ENCODE measurements at places on chromosomes 4 and X.

DNA sequence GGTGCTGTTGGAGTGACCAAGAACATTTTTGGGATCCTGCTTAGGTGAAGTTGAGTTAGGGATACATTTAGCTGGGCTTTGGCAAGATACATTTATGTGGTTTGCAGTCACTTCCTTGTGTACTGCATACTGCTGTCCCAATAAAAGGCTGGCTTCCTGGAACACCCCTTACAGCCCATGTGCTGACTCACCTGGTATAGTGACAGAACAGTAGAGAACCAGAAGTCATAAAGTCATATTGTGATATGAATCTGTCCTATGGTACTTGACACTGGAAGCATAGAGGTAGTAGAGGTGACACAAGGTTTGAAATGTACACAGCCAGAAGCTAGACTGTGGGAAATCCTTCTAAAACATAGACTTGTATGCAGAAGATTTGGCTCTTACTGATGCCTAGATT, 55.3 kb upstream of the SLC25A43 start:
- no peak for DNase-seq
- no peaks in the 10 kb centered on the region for H3K36me3 ChIP-seq
- no peak overlapping the region for H3K27ac ChIP-seq
- H3K4me3 ChIP-seq = no peak overlapping the region
- H3K4me1 ChIP-seq = no peaks in the 10 kb centered on the region

DNA sequence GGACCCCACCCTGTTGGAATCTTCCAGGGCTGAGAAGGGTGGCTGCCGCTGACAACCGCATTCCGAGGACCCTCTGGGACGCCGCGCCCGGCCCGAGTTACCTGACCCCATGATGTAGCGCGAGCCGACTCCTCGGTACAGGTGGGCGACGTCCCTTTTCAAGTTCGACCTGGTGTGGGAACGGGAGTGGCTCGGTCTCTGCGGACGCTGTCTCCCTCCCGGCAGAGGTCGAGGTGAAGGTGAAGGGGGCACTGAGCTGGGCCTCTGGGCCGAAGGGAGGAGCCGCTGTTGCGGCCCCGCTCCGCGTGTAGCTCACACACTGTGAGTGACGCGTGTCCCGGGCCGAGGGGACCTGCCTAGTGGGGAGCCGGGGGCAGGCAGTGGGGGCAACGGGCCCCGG, 4.5 kb downstream of the GTPBP6 start:
- H3K27ac ChIP-seq = no peak overlapping the region
- no peak overlapping the region for H3K4me3 ChIP-seq
- DNase-seq = no peak
- H3K27me3 ChIP-seq = no peaks in the 10 kb centered on the region
- peaks cover 17% of the 10 kb centered on the region for H3K4me1 ChIP-seq

GRCh38 chrX:52983321-52984000, 25.1 kb upstream of the FAM156A start:
- no peaks in the 10 kb centered on the region for H3K4me1 ChIP-seq
- peak overlapping the region; percentile 23 for H3K4me3 ChIP-seq
- H3K27me3 ChIP-seq = no peaks in the 10 kb centered on the region
- no peak for DNase-seq
- no peak overlapping the region for H3K27ac ChIP-seq
- H3K36me3 ChIP-seq = no peaks in the 10 kb centered on the region

DNA sequence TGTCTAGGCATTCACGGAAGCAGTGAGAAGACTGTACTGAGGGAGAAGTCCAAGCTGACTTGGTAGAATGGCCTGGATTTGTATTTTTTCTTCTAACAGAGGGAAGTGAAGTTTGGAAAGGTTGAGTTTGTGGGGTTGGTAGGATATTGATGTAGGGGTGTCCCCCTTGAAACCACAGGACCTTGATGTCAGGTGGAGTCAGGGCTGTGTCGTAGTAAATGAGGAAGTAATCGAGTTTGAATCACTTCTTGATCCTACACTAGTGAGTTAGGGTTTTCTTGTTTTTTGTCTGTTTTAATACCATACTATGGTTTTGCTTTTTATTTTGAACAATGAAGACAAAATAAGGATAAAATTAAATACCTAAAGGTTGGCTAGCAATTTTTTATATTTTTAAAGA, 30.1 kb upstream of the ANAPC4 start:
- no peak overlapping the region for H3K27ac ChIP-seq
- H3K27me3 ChIP-seq = no peaks in the 10 kb centered on the region
- no peaks in the 10 kb centered on the region for H3K4me1 ChIP-seq
- DNase-seq = no peak

- no peak overlapping the region for H3K4me3 ChIP-seq
- no peak for DNase-seq
- no peaks in the 10 kb centered on the region for H3K4me1 ChIP-seq
- H3K36me3 ChIP-seq = no peaks in the 10 kb centered on the region
Observed at GRCh38 chr4:112973750-112974251, 75.7 kb upstream of the ANK2 start.

- no peaks in the 10 kb centered on the region for H3K36me3 ChIP-seq
- H3K27me3 ChIP-seq = no peaks in the 10 kb centered on the region
- no peak for DNase-seq
- no peak overlapping the region for H3K27ac ChIP-seq
- H3K4me3 ChIP-seq = no peak overlapping the region
Observed at GRCh38 chr4:122914938-122915337, 7.5 kb downstream of the NUDT6 start.

GRCh38 chr4:141711211-141711610, 74.8 kb downstream of the IL15 start:
- DNase-seq = no peak
- H3K4me3 ChIP-seq = no peak overlapping the region
- no peaks in the 10 kb centered on the region for H3K27me3 ChIP-seq
- H3K36me3 ChIP-seq = no peaks in the 10 kb centered on the region
- no peak overlapping the region for H3K27ac ChIP-seq

DNA sequence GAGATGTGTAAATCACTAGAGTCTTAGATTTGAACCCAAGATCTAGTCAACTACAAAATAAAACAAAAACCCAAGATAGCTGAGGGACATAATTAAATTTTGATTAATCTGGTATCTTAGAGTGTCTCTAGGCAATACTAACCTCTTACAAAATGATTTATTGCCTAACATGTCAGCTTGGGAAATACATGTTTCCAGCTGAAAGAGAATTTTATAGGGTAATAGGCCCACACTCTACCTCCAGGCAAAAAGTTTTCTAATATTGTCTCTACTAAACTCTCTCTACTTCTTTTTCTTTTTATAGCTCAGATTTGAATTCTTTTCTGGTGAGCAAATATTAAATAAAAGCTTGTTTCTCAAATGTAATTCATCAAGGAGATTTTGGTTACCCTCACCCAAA, 263.2 kb downstream of the IL15 start:
- H3K27ac ChIP-seq = no peak overlapping the region
- no peak overlapping the region for H3K4me3 ChIP-seq
- no peaks in the 10 kb centered on the region for H3K27me3 ChIP-seq
- no peaks in the 10 kb centered on the region for H3K36me3 ChIP-seq

GRCh38 chr4:84962102-84962501, 4.4 kb downstream of the WDFY3 start:
- H3K4me1 ChIP-seq = no peaks in the 10 kb centered on the region
- no peak overlapping the region for H3K4me3 ChIP-seq
- H3K27me3 ChIP-seq = no peaks in the 10 kb centered on the region
- no peaks in the 10 kb centered on the region for H3K36me3 ChIP-seq
- DNase-seq = no peak
- no peak overlapping the region for H3K27ac ChIP-seq

DNA sequence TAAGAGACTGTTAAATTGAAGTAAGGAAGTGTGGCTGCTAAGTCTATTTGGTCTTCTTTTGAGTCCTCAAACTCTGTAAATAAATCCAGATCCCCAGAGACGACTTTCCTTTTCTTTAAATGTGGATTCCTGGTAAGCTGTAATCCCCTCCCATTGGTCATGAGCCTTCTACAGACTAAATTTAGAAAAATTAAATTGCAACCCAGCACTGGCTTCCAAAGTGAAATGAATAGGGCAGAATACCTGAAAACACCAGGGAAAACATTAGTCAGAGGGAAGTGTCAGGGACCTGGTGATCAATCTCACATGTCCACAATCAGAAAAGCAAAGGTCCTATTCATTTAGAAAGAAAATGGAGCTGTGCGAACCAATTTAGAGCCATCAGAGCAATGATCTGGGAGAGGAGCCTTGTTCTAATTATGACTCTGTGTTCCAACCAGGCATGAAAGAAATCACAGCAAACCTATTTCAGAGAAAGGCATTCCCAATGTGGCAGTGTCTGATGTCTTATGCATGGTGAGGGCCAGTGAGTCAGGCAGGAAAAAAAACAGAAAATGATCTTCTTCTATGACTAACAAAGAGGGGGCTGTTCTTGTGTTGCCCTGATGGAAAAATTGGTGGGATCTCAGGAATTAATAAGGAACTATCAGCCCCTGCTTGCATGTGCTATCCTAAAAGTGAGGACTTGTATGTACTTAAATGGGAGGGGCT, 19.8 kb upstream of the CCDC149 start:
- H3K4me1 ChIP-seq = no peaks in the 10 kb centered on the region
- no peak overlapping the region for H3K27ac ChIP-seq
- DNase-seq = no peak
- no peaks in the 10 kb centered on the region for H3K36me3 ChIP-seq
- H3K27me3 ChIP-seq = no peaks in the 10 kb centered on the region

DNA sequence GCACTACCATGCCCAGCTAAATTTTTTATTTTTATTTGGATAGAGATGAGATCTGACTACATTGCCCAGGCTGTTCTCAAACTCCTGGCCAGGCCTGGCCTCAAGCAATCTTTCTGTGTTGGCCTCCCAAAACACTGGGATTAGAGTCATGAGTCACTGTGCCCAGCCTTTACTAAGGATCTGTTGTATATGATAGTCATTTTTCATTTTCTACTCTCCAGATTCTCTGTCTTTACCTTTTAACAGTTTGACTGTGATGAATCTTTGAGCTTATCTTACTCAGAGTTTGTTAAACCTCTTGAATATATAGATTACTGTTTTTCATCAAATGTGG, 161.8 kb downstream of the FNIP2 start:
- H3K4me1 ChIP-seq = no peaks in the 10 kb centered on the region
- no peak overlapping the region for H3K27ac ChIP-seq
- H3K4me3 ChIP-seq = no peak overlapping the region
- H3K27me3 ChIP-seq = no peaks in the 10 kb centered on the region

GRCh38 chr4:185304541-185304940, 91.2 kb downstream of the LRP2BP start:
- H3K36me3 ChIP-seq = no peaks in the 10 kb centered on the region
- DNase-seq = no peak
- H3K4me3 ChIP-seq = no peak overlapping the region
- H3K27ac ChIP-seq = no peak overlapping the region
- no peaks in the 10 kb centered on the region for H3K27me3 ChIP-seq

- peak within 1 kb of the TSS; percentile 56 for H3K4me3 ChIP-seq
- DNase-seq = no peak
- no peaks in the 10 kb centered on the region for H3K36me3 ChIP-seq
- peak within 1 kb of the TSS; percentile 90 for H3K27ac ChIP-seq
- H3K4me1 ChIP-seq = peaks cover 14% of the 10 kb centered on the region
Observed at GRCh38 chr4:1683736-1684505, at the start of gene FAM53A. FAM53A (minus strand) TSS chr4:1684313; CDS start chr4:1668741, 15,572 bp downstream.

GRCh38 chrX:107934262-107934661, 47.9 kb downstream of the TEX13B start:
- DNase-seq = no peak
- H3K27me3 ChIP-seq = no peaks in the 10 kb centered on the region
- H3K27ac ChIP-seq = no peak overlapping the region
- no peaks in the 10 kb centered on the region for H3K36me3 ChIP-seq

- H3K4me1 ChIP-seq = no peaks in the 10 kb centered on the region
- no peak for DNase-seq
- H3K36me3 ChIP-seq = no peaks in the 10 kb centered on the region
- no peak overlapping the region for H3K27ac ChIP-seq
- H3K4me3 ChIP-seq = no peak overlapping the region
Observed at GRCh38 chr4:162849937-162850336, 316.8 kb downstream of the NAF1 start.

- peaks cover 10% of the 10 kb centered on the region for H3K4me1 ChIP-seq
- no peaks in the 10 kb centered on the region for H3K27me3 ChIP-seq
- H3K4me3 ChIP-seq = peak within 1 kb of the TSS; percentile 77
- no peaks in the 10 kb centered on the region for H3K36me3 ChIP-seq
- DNase-seq = no peak
- peak within 1 kb of the TSS; percentile 90 for H3K27ac ChIP-seq
Observed at GRCh38 chr4:156971676-156972378, at the start of gene PDGFC. PDGFC (minus strand) TSS chr4:156971799; CDS start chr4:156970903, 896 bp downstream.

- DNase-seq = no peak
- no peaks in the 10 kb centered on the region for H3K36me3 ChIP-seq
- H3K27me3 ChIP-seq = no peaks in the 10 kb centered on the region
- H3K4me1 ChIP-seq = no peaks in the 10 kb centered on the region
- H3K4me3 ChIP-seq = no peak overlapping the region
Observed at GRCh38 chr4:182770996-182771514, 146.1 kb downstream of the DCTD start.

- no peak overlapping the region for H3K4me3 ChIP-seq
- H3K27me3 ChIP-seq = no peaks in the 10 kb centered on the region
- H3K27ac ChIP-seq = peak overlapping the region; percentile 38
- H3K36me3 ChIP-seq = no peaks in the 10 kb centered on the region
Observed at GRCh38 chr4:156956826-156957368, 14.7 kb downstream of the PDGFC start.

GRCh38 chr4:164888096-164888715, 11.2 kb downstream of the APELA start:
- no peak overlapping the region for H3K27ac ChIP-seq
- H3K36me3 ChIP-seq = no peaks in the 10 kb centered on the region
- H3K4me1 ChIP-seq = no peaks in the 10 kb centered on the region
- no peak overlapping the region for H3K4me3 ChIP-seq

GRCh38 chr4:94689155-94689860, 68.4 kb upstream of the BMPR1B start:
- no peaks in the 10 kb centered on the region for H3K36me3 ChIP-seq
- H3K4me1 ChIP-seq = no peaks in the 10 kb centered on the region
- H3K4me3 ChIP-seq = no peak overlapping the region
- H3K27ac ChIP-seq = no peak overlapping the region

GRCh38 chr4:120071192-120071795, 4.6 kb upstream of the MAD2L1 start:
- no peaks in the 10 kb centered on the region for H3K36me3 ChIP-seq
- no peak overlapping the region for H3K27ac ChIP-seq
- H3K4me1 ChIP-seq = peaks cover 5% of the 10 kb centered on the region

GRCh38 chrX:40093586-40093985, 4.2 kb downstream of the BCOR start:
- no peaks in the 10 kb centered on the region for H3K27me3 ChIP-seq
- H3K4me1 ChIP-seq = peaks cover 70% of the 10 kb centered on the region
- DNase-seq = no peak
- peak overlapping the region; percentile 86 for H3K27ac ChIP-seq
- no peaks in the 10 kb centered on the region for H3K36me3 ChIP-seq

DNA sequence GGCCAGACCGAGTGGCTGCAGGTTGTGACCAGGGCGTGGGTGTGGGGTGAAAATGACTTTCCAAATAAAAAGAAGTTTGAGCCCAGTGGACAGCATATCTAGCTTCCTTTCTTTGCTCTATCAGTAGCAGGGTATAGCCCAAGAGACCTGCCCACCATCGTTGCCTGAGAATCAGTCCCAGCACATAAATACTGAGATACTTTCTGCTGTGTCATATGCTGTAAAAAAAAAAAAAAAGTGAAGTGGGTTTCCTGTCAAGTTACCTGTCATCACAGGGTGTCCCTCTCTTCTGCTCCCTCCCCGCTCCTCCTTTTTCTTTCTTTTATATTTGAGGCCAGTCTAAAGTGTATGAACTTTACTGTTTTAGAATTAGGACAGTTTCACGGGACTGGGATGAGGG, 330.3 kb upstream of the BOD1L1 start:
- no peak overlapping the region for H3K27ac ChIP-seq
- H3K4me3 ChIP-seq = no peak overlapping the region
- no peaks in the 10 kb centered on the region for H3K27me3 ChIP-seq
- no peaks in the 10 kb centered on the region for H3K36me3 ChIP-seq
- no peak for DNase-seq

GRCh38 chrX:140190441-140191108, 225.3 kb upstream of the CXorf66 start:
- no peak for DNase-seq
- no peaks in the 10 kb centered on the region for H3K27me3 ChIP-seq
- no peak overlapping the region for H3K4me3 ChIP-seq
- H3K4me1 ChIP-seq = no peaks in the 10 kb centered on the region
